ENCODE measurements at places on chromosomes 7 and 10.

DNA sequence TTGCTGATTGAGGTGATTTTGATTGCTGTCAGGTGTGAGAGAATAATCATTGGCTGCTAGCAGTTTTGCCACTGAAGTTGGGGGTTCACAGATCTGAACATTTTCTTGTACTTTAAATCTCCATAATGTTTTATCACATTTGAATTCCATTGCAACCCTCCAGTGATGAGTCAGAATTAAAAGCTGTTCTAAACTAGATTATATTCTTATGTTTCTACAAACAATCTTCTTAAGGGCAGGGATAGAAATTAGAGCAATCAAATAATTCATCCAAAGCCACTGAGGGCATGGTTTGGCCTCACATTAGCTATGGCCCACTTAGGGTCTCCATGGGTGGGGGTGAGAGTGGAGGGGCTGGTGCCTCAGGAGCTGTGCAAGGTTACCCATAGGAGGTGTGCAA, 53.0 kb upstream of the RPA3 start:
- no peak overlapping the region for H3K27ac ChIP-seq
- DNase-seq: no peak
- H3K27me3 ChIP-seq: no peaks in the 10 kb centered on the region
- H3K36me3 ChIP-seq: no peaks in the 10 kb centered on the region
- peaks cover 28% of the 10 kb centered on the region for H3K4me1 ChIP-seq

- H3K36me3 ChIP-seq: peaks cover 72% of the 10 kb centered on the region
- peaks cover 34% of the 10 kb centered on the region for H3K4me1 ChIP-seq
- H3K27me3 ChIP-seq: peaks cover 3% of the 10 kb centered on the region
- H3K27ac ChIP-seq: peak overlapping the region; percentile 26
Observed at GRCh38 chr10:7239312-7239985, 171.4 kb downstream of the SFMBT2 start.

DNA sequence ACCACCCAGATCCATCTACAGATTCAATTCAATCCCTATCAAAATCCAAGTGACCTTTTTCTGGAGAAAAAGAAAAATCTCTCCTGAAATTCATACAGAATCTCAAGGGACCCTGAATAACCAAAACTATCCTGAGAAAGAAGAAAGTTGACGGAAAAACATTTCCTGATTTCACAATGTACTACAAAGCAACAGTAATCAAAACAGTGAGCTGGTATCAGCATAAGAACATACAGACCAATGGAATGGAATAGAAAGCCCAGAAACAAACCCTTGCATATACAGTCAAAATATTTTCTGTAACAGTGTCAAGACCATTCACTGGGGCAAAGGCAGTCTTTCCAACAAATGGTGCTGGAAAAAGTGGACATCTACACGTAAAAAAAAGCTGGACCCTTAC, 89.9 kb downstream of the JMJD1C start:
- no peak for DNase-seq
- no peak overlapping the region for H3K27ac ChIP-seq
- H3K36me3 ChIP-seq: peaks cover 12% of the 10 kb centered on the region
- H3K27me3 ChIP-seq: no peaks in the 10 kb centered on the region
- peaks cover 14% of the 10 kb centered on the region for H3K4me1 ChIP-seq
- H3K4me3 ChIP-seq: no peak overlapping the region

DNA sequence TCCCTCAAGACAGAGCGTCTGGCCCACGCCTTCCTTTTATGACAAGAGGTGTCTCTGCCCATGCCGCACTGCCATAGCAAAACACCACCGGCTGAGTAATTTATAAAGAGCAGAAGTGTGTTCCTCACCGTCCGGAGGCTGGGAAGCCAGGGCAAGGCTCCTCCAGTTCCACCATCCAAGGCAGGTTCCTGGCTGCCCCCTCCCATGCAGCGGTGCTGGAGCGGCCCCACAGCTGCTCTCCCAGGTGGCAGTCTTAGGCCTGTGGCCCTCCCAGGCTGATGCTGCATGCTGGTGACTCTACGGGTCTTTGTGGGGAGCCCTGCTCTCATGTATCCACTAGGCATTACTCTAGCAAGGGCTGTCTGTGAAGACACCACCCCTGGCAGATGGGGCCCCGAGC, 113.1 kb downstream of the TCERG1L start:
- no peaks in the 10 kb centered on the region for H3K4me1 ChIP-seq
- DNase-seq: no peak
- H3K4me3 ChIP-seq: no peak overlapping the region
- H3K27ac ChIP-seq: no peak overlapping the region
- no peaks in the 10 kb centered on the region for H3K36me3 ChIP-seq
- peaks cover 2% of the 10 kb centered on the region for H3K27me3 ChIP-seq

- peaks cover 19% of the 10 kb centered on the region for H3K4me1 ChIP-seq
- H3K36me3 ChIP-seq: peaks cover 8% of the 10 kb centered on the region
- no peaks in the 10 kb centered on the region for H3K27me3 ChIP-seq
- H3K4me3 ChIP-seq: no peak overlapping the region
Observed at GRCh38 chr10:381805-382204, 246.6 kb downstream of the ZMYND11 start.

DNA sequence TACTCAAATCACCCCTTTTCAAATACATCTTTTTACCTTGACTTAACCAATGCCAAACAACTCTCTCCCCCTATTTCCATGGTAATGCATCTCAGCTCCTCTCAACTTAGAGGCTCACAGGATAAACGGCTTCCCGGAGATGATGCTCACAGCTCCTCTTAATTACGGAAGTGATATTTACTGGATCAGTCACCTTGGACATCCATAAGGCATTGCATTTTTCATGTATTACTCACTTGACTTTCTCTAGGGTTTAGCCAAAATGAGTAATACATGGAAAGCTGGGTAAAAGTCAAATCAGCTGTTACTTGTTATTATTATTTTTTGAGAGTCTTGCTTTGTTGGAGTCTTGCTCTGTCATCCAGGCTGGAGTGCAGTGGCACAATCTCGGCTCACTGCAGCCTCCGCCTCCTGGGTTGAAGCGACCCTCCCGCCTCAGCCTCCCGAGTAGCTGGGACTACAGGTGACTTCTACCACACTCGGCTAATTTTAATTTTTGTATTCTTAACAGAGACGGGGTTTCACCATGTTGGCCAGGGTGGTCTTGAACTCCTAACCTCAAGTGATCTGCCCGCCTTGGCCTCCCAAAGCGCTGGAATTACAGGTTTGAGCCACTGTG, 73.3 kb upstream of the RHEB start:
- H3K4me3 ChIP-seq: no peak overlapping the region
- no peak for DNase-seq
- H3K27ac ChIP-seq: no peak overlapping the region
- H3K27me3 ChIP-seq: no peaks in the 10 kb centered on the region

DNA sequence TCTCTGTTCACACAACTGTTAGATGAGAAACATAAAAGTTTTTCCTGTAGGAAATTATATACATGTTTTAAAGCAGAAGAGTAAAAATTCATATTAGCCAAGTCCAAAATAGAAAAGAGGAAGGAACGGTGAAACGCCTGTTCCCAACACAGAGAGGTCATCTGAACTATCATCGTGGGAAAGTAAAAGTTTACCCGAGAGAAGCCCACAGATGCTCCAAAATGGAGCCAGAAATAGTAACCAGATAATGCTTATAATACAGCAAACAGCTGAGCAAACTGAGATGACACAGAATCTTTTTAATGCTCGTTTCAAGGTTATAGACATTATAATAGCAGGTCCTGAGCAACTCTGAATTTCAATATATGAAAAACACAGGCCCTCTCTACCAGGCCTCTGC, 24.5 kb downstream of the FRMD4A start:
- H3K4me3 ChIP-seq: no peak overlapping the region
- H3K27me3 ChIP-seq: peaks cover 22% of the 10 kb centered on the region
- H3K27ac ChIP-seq: no peak overlapping the region
- H3K4me1 ChIP-seq: no peaks in the 10 kb centered on the region
- H3K36me3 ChIP-seq: no peaks in the 10 kb centered on the region

DNA sequence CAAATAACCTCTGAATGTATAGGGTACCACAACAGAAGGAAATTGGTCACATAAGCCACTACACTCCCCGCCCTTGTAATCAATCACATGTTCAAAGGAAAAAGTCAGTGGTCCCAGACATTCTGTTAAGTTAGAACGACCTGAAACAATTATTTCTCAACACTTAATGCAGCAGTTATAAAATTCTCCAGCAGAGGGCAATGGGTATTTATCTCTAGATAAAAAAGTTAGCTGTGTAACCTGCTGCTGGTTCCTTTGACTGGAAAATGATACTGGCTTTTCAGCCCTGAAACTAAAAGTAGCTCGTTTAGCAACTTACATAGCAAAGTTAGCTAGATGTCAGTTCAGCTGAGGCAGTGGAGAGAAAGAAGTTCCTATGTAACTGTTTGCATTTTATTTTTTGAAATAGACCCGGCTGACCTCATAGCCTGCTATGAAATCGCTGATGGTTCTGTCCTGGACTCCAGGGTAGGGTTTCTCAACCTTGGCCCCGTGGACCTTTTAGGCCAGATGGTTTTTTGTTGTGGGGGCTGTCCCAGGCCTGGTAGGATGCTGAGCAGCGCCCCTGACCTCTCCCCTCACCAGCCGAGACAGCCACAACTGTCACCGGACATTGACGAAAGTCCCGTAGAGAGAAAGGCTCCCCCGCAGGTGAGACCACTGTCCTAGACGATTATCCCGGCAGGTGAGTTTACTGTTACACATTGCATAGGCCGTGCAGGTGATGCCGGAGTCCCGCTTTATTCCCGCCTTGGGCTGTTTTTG, 40.2 kb upstream of the PROSER2 start:
- H3K4me3 ChIP-seq: no peak overlapping the region
- peaks cover 2% of the 10 kb centered on the region for H3K27me3 ChIP-seq
- no peak overlapping the region for H3K27ac ChIP-seq
- no peaks in the 10 kb centered on the region for H3K36me3 ChIP-seq

DNA sequence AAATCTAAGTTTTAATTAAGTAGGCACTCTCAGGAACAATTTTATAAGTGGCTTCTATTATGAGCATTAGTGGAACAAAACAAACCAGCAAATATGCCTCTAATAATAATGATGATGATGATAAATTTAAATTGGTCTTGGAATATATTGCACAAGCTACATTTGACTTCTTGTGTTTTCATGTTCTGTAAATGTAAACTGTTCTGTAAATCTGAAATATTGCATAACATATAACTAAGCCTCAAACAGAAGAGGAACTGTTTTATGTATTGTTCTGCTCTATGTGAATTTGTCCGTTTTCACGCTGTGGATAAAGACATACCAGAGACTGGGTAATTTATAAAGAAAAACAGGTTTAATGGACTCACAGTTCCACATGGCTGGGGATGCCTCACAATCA, 625.2 kb upstream of the CELF2 start:
- no peaks in the 10 kb centered on the region for H3K36me3 ChIP-seq
- no peaks in the 10 kb centered on the region for H3K4me1 ChIP-seq
- no peak overlapping the region for H3K27ac ChIP-seq
- no peak overlapping the region for H3K4me3 ChIP-seq
- H3K27me3 ChIP-seq: peaks cover 17% of the 10 kb centered on the region
- DNase-seq: no peak

GRCh38 chr7:110507369-110507768, 583.6 kb upstream of the LRRN3 start:
- H3K36me3 ChIP-seq: no peaks in the 10 kb centered on the region
- H3K4me1 ChIP-seq: no peaks in the 10 kb centered on the region
- H3K27me3 ChIP-seq: no peaks in the 10 kb centered on the region
- H3K4me3 ChIP-seq: no peak overlapping the region
- H3K27ac ChIP-seq: no peak overlapping the region

DNA sequence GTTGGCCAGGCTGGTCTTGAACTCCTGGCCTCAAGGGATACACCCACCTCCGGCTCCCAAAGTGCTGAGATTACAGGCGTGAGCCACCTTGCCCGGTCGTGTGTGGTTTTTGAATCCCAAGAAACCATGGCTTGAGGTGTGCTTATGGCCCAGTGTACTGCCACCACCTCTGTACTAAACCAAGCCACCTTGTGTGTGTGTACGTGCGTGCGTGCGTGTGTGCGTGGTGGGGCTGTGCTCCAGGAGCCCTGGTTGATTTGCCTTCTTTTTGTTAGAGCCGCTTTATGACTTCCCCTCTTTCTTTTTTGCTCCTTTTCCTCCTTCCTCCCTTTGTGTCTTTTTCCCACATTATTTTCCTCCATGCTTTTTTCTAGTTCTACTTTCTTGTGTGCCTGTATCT, 121.4 kb downstream of the CAMK1D start:
- peaks cover 30% of the 10 kb centered on the region for H3K4me1 ChIP-seq
- no peak overlapping the region for H3K4me3 ChIP-seq
- DNase-seq: no peak

DNA sequence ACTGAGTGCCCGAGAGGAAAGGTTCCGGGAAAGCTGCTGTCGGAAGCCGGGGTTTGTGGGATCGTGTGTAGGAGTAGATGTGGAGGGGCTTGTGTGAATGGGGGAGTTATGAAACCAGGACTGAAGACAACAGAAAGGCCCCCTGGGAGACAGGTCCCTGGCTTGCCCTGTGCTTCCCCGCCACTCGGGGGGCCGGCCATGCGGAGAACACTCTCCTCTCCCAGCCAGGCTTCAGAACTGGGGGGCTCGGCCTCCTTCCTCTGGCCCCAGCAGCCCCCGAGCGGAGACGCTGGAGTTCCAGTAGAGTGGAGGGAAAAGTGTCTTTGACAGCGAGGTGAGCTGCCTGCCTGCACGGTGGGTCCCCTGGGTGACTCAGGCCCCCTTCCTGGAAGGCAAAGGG, 185.0 kb downstream of the MGMT start:
- H3K36me3 ChIP-seq: peaks cover 8% of the 10 kb centered on the region
- no peaks in the 10 kb centered on the region for H3K4me1 ChIP-seq
- no peaks in the 10 kb centered on the region for H3K27me3 ChIP-seq
- H3K4me3 ChIP-seq: no peak overlapping the region
- no peak overlapping the region for H3K27ac ChIP-seq

DNA sequence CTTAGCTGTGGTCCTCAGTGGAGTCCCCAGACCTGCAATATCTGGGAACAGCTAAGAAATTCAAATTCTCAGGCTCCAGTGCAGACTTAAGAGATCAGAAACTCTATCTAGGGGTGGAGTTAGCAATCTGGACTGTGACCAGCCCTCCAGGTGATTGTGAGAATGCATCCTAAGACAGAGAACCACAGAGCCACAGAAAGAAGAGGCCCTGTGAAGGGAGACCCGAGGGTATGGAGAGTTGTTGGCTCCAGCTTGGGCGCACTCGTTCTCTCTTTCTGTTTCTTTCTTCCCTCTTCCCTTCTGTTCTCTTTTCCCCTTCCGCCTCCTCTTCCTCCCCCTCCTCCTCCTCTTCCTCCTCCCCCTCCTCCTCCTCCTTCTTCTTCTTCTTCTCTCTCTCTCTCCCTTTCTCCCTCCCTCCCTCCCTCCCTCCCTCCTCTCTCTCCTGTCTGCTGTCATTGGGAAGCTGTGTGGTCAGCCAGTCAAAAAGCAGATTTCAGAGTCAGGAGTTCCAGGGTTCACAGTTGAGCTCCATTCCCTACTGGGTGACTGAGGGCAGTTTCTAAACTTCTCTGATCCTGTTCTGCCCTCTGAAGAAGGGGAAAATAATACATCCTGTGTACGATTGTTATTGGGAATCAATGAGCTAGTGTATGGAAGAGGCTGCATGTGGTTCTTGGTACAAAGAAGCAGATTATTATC, 62.1 kb upstream of the STEAP1B start:
- peaks cover 27% of the 10 kb centered on the region for H3K27me3 ChIP-seq
- no peak overlapping the region for H3K27ac ChIP-seq
- peak; percentile 33 for DNase-seq
- peaks cover 50% of the 10 kb centered on the region for H3K4me1 ChIP-seq
- no peak overlapping the region for H3K4me3 ChIP-seq

Data from activated CD4-positive, alpha-beta T cell treated with anti-CD3 and anti-CD28 coated beads for 36 hours (primary cell).